GM19239 (cell line): ENCODE measurements at places on chromosomes 5 and 9.

- DNase-seq, result no peak
Observed at GRCh38 chr5:36058776-36059175, 7.9 kb downstream of the UGT3A2 start.

DNA sequence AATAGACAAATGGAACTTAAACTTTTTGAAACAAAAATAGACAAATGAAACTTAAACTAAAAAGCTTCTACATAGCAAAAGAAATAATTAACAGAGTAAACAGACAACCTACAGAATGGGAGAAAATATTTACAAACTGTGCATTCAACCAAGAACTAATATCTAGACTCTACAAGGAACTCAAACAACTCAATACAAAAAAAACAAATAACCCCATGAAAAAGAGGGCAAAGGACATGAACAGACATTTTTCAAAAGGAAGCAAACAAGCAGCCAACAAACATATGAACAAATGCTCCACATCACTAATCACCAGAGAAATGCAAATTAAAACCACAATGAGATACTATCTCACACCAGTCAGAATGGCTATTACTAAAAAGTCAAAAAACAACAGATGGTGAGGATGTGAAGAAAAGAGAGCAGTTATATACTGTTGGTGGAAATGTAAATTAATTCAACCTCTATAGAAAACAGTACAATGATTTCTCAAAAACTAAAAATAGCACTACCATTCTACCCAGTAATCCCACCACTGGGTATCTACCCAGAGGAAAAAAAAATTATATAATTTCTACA is 170.8 kb upstream of the RGMB start:
- no peak for DNase-seq

DNA sequence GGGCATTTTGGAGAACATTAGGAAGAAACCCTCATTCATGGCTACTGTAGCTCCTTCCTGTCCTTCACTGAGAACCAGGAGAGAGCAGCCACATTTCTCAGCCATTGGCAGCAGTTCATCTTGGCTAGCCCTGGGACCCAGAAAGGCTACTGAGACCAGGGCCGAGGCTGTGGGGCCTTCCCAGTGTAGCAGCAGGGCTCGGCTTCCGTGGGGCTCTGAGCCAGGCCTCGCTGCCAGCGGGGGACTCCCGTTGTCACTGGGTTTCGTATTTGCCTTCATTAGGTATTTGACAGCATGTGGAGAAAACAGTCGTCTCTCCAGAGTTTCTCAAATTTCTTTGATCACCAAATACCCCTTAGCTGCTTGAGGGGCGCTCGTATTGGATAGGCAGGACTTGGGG is 37.3 kb upstream of the PRDM12 start:
- DNase-seq, result no peak

- no peak for DNase-seq
Observed at GRCh38 chr9:133789778-133790177, 51.6 kb upstream of the SARDH start.

DNA sequence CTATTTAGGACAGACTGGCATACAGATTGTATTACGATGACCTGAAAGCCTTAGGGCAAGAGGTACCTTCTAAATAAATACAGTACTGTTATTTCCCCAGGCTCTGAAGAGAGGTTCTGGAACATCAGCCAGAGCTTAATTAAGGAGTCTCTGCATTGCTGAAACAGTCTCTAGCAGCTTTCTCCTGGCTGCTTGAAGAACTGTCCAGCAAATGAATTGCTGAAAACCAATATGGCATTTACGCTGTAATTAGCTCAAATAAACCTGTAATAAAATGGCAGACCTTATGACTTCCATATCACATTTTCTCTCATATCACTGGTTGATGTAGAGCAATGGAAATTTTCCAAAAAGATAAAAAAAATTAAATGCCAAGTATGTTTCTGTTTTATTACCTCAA is 636.3 kb downstream of the GABRG2 start:
- DNase-seq, result no peak

DNA sequence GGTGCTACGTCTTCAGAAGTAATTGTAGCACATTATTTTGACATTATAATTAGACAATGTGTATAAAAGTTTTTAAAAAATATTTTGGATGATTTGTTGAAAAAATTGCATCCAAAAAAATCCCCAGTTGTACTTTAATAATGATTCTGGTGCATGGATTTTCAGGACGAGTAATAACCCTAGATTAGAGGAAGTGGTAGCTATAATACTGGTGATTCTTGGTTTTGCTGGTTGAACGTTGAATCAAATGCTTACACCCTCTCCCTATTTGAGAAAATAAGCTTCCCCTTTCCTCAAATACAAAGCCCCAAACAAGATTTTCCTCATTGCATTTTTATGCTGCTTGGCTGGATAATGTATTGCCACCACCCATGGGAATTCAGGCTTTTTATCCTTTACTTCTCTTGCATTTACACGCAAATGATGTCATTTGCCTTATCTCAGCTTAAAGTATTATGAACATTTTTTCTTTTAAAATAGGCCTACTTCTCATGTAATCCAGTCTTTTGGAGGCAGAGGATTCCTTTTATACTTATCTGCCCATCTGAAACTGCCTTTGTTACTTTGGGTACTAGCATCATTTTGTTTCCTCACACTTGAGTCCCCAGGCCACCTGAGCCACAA is 86.3 kb downstream of the UBE2R2 start:
- no peak for DNase-seq

- no peak for DNase-seq
Observed at GRCh38 chr5:128111818-128112448, 28.4 kb downstream of the SLC12A2 start.
